ENCODE measurements at places on chromosomes 5 and 9. TPM values are rescaled to one million over a fixed set of nuclear protein-coding genes. Genes with fewer than 3 reads are reported as not detected.

The ZBED3 gene
- total RNA-seq, result 6.0 TPM

The COL5A1 gene
- 342 TPM for total RNA-seq

The KIF4B gene
- total RNA-seq, result not detected

The MCIDAS gene
- not detected for total RNA-seq

The OR1Q1 gene
- not detected for total RNA-seq

The GRXCR2 gene
- total RNA-seq, result not detected

DNA sequence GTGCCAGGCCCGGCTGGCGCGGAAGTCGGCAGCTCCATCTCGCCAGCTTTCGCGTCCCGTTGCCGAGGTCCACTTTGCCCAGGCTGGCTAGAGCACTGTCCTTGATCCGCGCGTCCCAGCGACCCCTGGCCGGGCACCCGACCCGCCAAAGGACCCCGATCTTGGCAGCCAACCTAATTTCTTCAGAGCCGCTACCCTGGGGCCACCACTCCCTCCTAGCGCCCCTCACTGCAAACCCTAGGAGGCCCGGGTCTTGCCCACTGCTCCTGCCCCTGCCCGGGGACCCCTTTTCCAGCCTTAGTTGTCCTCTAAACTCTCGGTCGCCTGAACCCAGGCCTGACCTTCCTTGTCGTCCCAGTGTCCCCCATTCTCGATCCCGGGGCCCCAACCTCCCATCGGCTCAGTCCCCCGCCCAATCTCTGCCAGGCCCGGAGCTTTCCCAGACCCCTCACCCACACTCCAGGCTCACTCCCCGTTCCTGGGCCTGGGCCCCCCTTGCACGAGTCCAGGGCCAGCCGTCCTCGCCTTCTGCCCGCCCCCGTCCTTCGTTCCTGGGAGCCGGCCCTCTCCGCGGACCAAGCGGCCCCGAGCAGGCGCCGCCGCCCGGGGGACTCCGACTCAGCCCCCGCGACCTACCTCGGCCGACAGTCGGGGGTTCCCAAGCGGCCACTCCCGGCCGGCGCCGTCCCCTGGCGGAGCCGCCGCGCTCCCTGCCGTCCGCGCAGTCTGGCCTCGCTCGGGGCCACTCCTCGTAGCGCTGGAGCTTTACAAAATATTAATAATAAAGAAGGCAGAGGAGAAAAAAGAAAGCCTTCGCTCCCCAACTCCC, 701 bp upstream of the LMX1B start:
- H3K27ac ChIP-seq, result no peak overlapping the region
- peaks cover 89% of the 10 kb centered on the region for H3K27me3 ChIP-seq
- DNase-seq, result no peak
- H3K36me3 ChIP-seq, result no peaks in the 10 kb centered on the region

GRCh38 chr9:133888048-133888808, 103.9 kb downstream of the VAV2 start:
- H3K27me3 ChIP-seq, result no peaks in the 10 kb centered on the region
- H3K27ac ChIP-seq, result peak overlapping the region; percentile 95
- no peak overlapping the region for H3K4me3 ChIP-seq

DNA sequence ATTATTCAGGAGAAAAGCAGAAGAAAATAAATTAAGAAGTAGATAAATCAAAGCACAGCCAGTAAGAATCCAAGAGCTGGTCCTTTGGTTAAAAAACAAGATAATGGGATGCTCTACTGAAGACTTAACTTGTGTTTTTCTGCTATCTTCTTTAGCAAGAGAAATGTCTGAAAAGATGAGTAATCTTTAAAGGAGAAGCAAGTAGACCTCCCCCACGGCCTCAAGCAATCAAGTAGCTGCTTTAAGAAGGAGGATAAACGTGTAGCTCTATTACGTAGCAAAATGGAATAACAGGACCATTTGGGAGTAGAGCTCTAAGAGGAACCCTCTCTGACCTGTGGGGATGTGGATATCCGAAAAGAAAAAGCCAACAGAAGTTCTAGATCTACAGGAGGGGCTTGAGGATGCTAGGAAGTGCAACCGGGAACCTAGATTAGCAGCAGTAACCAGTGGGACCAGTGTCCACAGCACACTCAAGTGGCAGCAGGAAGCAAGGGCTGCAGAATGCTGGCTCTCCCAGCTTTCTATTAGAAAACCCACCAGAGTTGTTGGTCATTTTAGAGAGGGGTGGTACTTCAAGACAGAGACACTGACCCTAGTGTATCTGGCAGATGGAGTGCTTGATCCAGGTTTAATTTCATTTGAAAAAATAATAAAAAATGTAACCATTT, 185.4 kb downstream of the GABBR2 start:
- H3K27ac ChIP-seq, result no peak overlapping the region
- H3K4me1 ChIP-seq, result no peaks in the 10 kb centered on the region
- peaks cover 7% of the 10 kb centered on the region for H3K27me3 ChIP-seq
- H3K36me3 ChIP-seq, result no peaks in the 10 kb centered on the region

DNA sequence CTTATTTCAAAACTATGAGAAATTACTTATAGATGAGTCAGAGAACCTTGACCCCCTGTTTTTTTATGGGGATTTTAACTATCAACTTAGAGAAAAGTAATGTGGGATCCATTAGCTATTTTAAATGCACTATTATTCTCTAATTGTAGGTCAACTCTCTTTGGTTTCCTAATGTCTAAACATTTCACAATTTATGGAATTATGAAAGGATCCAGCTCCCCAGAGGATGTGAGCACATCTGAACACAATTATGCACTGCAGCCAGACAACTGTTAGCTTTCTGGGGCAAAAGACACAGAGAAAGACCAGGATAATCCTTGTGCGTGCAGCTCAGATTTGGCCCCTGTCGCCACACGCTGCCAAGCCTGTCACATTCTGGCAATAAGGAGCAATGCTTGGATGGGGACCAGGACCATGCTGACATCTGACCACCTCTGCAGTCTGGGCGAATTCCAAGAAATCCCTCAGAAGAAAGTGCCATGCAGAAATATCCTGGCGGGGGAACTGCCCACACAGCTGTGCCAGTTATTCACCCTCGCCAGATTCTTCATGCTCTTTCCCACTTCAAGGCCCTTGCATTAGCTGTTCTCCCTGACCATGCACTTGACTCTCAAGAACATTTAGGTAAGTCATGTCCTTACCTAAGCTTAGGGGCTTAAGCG, 22.2 kb upstream of the CMBL start:
- H3K4me1 ChIP-seq, result peaks cover 30% of the 10 kb centered on the region
- DNase-seq, result peak; percentile 61
- no peak overlapping the region for H3K4me3 ChIP-seq
- peak overlapping the region; percentile 81 for H3K27ac ChIP-seq

DNA sequence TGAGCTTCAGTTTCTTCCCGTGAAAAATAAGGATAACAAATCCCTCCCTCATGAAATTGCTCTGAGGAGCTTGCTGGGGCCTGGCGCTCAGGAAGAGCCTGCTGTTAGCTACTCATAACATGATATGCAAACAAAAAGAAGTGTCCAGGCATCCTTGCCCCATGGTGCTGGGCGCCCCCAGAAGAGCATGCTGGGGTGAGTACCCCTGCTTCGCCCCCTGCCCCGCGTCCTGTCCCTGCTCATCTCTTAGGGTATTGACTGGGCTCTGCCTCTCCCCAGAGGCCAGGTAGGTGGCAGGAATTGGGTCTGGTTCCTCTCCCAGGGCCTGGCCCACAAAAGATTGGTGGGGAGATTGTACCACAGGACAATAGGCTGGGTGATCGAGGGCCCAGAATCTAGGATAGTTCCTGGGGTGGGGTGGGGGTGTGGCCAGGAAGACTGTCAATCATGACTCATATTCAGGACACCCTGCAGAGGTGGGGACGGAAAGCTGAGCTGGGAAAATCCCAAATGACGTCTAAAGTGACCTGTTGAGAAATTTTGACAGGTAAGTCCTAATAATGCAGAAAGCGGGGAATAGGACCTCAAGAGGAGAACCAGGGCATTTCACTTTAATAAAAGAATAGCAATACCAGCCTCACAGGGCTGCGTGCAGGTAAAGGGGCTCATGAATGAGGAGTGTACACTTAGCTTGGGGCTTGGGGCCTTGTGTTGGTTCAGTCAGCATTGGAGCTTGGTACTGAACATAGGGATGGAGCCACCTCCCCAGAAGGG, 8.9 kb downstream of the PITX1 start:
- H3K4me1 ChIP-seq, result peaks cover 16% of the 10 kb centered on the region
- no peak for DNase-seq
- H3K36me3 ChIP-seq, result no peaks in the 10 kb centered on the region
- H3K4me3 ChIP-seq, result no peak overlapping the region
- H3K27me3 ChIP-seq, result peaks cover 22% of the 10 kb centered on the region
- no peak overlapping the region for H3K27ac ChIP-seq

- H3K27ac ChIP-seq, result no peak overlapping the region
- DNase-seq, result no peak
- no peaks in the 10 kb centered on the region for H3K27me3 ChIP-seq
- H3K36me3 ChIP-seq, result no peaks in the 10 kb centered on the region
- H3K4me1 ChIP-seq, result no peaks in the 10 kb centered on the region
These were observed 19.2 kb downstream of the DOCK2 start for GRCh38 chr5:169656125-169656901.

DNA sequence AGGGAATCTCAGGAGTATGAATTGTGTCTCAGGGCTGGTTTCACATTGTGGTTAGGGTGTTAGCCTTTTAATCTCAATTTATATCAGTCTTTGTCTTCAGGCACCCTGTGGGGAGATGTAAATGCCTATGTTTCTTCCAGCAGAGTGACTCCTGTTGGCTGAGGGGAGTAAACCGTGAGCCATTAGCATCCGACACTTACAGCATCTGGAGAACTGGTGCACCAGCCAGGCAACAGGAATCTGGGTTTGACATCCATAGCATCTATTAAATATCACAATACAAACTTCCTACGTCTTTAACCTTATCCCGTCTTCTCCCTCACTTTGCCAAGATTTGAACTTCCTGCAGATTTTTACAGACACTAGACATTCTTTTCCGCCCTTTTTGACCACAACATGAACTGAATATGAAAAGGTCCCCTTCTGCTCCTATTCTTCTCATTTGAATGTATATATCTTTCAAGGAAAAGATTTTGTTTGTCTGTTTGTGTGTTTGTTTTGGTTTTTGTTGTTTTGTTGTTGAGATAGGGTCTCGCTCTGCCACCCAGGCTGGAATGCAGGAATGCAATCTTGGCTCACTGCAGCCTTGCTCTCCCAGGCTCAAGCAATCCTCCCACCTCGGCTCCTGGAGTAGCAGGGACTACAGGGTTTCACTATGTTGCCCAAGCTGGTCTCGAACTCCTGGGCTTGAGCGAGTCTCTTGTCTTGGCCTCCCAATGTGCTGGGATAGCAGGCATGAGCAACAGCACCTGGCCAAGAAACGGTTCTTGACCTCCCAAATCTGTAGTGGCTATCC, 626.2 kb downstream of the TLR4 start:
- H3K4me3 ChIP-seq, result no peak overlapping the region
- no peaks in the 10 kb centered on the region for H3K36me3 ChIP-seq
- H3K4me1 ChIP-seq, result no peaks in the 10 kb centered on the region
- no peak overlapping the region for H3K27ac ChIP-seq
- no peaks in the 10 kb centered on the region for H3K27me3 ChIP-seq

DNA sequence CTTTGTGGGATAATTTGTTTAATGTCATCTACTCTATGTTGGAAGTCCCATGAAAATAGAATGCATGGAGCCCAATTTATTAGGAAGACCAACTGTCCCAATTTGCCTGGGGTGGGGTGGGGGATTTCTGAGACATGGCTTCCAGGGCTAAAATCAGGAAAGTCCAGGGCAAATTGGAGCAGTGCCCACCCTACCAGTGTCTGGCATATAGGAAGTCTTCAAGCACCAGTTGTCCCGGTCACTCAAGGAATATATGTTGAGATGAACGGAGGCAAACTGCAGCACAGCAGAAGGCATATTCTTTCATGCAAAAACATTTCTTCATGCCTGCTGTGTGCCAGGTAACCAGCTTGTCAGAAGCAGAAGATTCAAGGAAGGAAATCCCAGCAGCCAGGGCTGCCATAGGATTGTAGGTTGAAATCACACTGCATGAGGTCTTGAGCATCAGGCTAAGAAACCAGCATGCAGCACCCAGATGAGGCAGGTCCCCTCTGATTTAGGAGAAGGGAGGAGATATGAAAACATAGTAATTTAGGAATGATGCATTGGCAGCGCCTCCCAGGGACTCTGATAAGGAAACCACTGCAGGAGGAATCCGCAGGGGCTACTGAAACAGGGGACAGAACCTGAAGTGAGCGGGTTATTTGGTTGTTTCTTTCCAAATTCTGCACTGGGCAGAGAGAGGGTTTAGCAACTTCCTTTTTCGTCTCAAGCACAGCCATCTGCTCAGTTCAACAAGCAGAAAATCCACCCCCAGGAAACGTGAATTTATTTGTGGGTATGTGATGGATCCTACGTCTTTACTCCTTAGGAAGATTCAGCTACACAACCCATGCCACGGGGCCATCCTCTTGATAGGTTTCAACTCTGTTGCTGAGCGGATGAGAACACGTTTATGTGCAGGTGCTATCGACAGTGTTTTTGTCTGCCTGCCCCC, 112.6 kb upstream of the CPEB4 start:
- no peak overlapping the region for H3K27ac ChIP-seq
- no peaks in the 10 kb centered on the region for H3K36me3 ChIP-seq
- no peaks in the 10 kb centered on the region for H3K27me3 ChIP-seq

GRCh38 chr5:8848366-8848765, 697.5 kb downstream of the SEMA5A start:
- no peak overlapping the region for H3K4me3 ChIP-seq
- DNase-seq, result no peak
- H3K36me3 ChIP-seq, result no peaks in the 10 kb centered on the region
- H3K27ac ChIP-seq, result no peak overlapping the region

DNA sequence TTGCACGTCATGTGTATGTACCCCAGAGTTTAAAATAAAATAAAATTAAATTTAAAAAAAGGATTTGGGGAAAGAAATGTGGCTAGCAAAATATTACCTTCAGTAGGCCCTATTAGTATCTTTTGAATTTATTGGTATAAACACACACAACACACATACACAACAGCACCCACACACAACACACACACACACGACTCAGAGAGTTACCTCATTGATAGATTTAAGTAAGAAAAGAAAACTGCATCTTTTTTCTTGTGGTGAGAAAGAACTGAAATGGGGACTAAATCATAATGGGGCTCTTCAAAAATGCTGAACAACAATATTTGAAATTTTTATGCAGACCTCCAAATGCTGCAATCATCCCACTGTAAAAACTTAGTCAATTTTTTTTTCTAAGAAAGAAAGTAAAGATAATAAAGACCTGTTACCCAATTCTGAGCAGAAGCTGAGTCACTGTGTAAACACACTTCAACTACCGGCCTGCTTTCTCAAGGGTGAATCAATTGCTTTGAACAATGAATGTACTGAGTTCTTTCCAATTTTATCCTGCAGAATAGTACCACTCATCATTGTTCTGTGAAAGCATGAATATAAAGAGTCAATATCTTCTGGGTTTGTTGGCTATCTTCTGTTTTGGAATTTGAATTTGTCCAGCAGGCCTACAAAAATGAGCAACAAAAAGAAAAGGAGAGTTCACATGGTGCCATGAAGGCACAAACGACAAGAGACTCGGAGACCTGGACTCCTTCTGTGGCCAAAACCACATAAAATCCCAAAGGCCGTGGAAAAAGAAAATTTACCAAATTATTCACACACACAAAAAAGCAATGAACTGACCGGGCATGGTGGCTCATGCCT, 57.9 kb upstream of the CCNG1 start:
- H3K4me1 ChIP-seq, result no peaks in the 10 kb centered on the region
- DNase-seq, result peak; percentile 54
- no peaks in the 10 kb centered on the region for H3K27me3 ChIP-seq
- peak overlapping the region; percentile 9 for H3K27ac ChIP-seq
- no peak overlapping the region for H3K4me3 ChIP-seq

GRCh38 chr5:69074664-69075521, 18.9 kb upstream of the SLC30A5 start:
- no peak for DNase-seq
- H3K36me3 ChIP-seq, result no peaks in the 10 kb centered on the region
- H3K27me3 ChIP-seq, result no peaks in the 10 kb centered on the region
- peak overlapping the region; percentile 77 for H3K27ac ChIP-seq

Data from hepatocyte (in vitro differentiated cells).